Stimulated activated CD8-positive, alpha-beta memory T cell treated with anti-CD3 and anti-CD28 coated beads, Interleukin-2, amount 100 ng/mL, for 48 hours (primary cell): ENCODE measurements at places on chromosomes 2 and 18.

GRCh38 chr2:35204881-35205280 is 1150.7 kb upstream of the CRIM1 start:
- no peak for DNase-seq

GRCh38 chr2:196131384-196131937 is 39.9 kb downstream of the STK17B start:
- peak; percentile 35 for DNase-seq

DNA sequence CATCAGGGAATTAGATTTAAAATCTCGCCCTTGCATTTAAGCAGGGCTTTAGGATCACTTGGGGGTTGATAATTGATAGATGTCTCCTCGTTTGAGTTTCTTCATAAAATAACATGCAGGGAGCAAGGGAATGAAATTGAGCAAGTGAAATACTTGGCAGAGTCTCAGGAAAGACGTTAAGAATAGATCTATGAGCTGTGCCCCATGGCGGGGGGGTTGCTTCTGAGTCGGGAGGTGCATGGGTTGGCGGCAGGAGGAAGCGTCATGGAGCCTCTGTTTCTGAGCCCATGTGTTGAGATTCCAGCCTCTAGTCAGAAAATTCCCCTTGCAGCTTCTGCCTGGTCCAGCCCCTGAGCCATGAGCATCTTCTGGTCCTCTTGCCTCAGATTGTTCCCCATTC is 82.0 kb downstream of the APOB start:
- no peak for DNase-seq

GRCh38 chr2:38033646-38034045 is 42.3 kb downstream of the CYP1B1 start:
- no peak for DNase-seq

DNA sequence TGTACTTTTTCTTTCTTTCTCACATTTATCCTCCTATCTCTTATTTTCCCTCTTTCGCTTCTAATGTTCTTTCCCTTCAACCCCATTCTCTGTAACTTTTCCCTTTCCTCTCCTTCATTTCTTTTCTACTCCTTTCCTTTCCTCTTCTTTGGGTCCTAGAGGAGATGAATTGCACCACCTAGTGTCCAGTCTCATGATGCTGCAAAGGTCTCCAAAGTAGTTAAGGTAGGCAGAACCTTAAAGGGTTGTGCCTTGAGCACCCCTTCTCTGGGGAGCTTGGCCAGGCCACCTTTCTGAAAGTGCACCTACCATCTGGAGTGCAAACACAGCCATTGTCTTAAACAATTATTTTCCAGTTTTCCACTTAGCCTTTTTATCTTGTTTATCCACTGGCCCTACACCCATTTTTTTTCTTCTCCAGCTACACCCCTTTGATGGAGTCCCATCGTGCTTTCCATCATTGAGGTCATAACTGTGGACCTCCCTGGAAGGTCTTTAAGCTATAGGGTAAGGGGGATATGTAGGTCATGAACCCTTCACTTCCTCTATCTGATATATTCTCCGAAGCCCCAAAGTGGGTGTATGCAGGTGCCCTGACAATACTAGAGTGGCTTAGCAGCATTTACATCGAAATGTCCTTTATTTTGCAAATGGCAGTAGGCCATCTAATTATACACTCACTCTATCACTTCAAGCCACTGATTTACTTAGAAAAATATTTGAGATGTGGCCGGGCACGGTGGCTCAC is 155.9 kb downstream of the ESCO1 start:
- DNase-seq = no peak

DNA sequence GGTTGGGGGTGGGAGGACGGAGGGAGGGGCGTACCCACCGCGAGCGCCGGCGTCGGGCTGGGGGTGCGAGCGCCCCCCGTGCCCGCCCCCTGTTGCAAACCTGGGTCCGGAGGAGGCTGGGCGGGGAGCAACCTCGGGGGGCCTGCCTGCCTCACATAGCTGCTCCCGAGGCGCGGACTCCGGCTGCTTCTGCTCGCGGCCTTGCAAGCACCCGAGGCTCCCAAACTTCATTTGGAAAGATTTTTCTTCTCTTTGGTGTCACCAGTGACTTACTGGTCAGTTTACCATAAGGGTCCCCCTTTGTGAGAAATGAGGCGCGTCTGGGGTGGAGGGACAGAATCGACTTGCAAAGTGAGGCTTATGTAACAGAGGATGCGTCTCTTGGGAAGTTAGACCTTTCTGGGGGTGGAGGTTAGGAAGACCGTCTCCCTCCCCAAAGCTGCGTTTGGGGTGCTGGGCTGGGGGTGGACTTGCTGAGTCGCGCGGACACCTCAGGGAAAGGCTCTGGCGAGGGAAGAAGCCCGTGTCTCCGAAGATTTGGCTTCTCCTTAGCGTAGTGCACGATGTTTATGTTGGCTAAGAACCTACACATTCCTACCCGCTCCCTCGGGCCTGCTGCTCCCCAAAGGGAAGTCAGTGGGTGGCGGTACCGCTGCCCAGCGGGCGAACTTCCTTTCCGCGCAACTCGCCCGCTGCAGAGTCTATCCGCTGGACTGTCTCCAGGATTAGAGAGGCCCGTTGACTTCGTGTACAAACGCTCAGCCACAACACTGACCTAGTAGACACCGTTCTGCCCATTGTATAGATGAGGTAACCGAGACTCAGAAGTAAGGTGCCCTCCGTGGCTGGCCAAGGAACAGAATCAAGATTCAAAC is 559 bp downstream of the TMEM37 start:
- no peak for DNase-seq

DNA sequence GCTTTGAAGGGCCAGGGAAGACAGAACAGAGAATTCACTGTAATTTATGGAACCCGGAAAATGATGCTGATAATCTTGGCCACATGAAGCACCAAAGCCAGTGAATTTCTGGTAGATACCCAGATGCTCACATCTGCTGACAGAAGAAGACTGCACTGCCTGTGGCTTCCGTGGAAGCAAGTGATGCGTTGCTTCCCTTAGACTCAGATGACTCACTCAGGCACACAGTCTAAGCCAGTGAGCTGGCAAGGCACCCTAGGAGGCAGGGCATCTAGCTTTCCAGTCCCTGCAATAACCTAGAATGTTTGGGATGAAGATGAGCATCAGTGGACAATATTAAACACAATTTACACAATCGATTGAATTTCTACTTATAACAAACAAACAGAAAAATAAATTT is 284.7 kb downstream of the CMPK2 start:
- DNase-seq = no peak

DNA sequence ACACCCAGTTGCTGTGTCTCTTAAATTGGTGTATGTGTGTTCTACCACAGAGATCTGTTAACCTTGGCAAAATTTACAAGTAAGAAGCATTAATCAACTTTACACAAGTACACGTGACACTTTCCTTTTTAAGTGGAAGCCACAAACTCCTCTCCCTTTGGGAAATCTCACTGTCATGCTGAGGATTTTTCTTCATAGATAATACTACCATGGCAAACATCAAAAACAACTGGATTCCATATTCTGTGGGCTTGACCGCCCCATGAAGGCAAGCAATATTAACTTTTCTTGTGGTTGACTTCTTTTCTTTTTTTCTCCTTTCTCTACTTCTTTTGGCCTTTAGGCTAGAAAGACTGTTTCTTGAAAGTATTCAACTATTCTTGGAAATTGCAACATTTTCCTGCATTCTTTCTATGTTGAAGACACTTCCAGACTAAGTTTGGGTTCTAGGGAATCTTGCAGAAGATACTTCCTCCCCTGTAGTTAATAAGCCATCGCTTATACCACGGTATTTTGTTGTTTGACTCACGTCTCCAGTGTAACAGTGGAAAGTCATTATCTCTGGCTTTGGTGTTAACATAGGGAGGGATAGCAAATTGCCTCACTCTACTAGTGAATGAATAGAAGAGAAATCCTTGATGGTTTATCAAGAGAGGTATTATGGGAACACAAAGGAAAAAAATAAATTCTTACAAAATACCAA is 79.5 kb downstream of the SLC8A1 start:
- DNase-seq = no peak

DNA sequence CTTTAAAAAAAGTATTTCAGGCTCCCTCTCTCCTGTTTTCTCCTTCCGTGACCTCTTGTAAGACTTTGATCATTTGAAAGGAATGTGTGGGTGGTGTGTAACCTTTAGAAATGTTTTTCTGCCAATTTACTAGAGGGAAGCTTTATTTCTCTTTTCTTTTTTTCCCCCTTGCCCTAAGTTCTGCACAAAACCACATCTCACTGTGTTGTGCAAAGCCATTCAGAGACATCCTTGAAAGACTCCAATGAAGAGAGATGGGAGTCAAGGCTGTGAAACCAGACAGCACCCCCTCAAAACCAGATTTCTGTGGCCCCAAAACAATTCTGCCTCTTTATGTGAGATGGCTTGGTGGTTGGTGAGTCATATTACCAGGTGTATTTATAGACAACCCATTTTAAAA is 184.6 kb upstream of the ERBB4 start:
- no peak for DNase-seq

GRCh38 chr2:174686430-174686829 is 77.8 kb downstream of the CHRNA1 start:
- DNase-seq = no peak

DNA sequence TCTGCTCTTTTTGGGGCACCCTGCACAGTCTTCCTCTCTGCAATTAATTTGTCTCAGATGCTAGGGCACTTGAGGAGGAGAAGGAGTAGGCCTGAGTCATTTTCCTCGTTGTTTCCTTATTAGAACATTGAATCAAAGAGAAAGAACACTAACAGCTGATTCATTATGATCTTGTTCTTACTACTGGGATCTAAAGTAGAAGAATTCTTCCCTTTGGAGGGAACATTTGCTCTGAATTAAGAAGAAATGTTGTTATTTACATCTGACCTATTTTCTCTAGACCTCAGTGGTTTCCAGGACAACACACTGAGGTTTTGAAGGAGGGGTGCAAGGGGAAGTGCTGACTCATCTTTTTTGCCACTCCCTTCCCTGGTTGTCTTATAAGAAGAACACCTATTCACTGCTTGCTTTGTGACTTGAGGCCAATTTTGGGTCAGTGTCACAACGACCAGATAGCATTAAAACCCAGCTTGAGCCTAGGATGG is 24.3 kb upstream of the STAT1 start:
- no peak for DNase-seq

DNA sequence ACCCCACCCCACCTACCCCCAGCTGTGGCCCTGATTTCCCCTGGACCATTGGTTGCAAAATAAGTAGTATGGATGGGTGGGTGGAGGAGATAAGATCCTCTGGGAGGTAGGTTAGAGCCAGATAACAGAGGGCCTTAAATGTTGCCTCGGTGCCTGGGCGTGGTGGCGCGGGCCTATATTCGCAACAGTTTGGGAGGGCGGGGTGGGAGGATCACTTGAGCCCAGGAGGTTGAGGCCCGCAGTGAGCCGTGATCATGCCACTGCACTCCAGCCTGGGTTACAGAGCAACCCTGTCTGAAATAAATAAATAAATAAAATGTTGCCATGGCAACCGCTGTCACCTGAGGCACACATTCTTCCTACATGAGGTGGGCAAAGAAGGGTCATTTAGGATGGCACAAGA is 103.3 kb upstream of the GATA6 start:
- DNase-seq = no peak

DNA sequence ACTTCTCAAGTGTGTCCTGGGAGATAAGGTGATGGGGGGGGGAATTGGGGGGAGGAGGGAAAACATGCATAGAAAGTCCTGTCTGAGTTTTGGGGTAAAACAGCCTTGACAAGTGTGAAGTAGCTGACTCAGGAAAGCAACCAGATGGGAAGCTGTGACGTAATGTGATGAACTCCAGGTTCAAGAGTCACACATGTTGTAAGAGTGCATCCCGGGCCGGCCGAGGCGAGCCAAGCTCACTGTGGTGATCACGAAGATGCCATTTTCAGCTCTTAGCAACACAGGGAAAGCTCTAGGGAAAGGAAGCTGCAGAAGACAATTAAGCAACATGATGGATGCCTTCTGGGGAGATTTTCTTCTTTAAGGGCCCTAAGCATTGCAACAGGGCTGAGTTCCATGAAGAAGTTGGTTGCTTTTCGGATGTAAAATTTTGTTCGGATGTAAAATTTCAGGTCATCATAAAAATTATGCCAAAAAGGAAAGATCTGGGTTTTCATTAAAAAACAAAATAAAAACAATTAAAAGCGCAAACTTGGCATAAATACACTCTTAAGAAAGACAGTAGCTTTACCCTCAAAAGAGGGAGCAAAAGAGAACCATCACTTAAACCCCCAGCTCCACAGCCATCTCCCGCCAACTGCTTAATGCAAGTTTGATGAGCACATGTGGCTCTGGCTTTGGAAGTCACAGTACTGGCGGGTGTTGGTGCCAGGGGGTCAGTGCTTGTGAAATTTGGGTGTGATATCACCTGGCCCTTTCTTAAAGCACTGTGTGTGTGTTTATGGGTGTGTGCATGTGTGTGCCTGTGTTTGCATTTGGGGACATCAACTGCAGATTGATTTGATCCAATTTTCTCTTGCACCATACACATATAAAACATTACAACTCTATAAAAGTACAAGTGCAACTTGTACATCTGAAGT is 19.1 kb downstream of the SERTAD2 start:
- DNase-seq = no peak

GRCh38 chr2:121429927-121430520 is 100.7 kb upstream of the RNU4ATAC start:
- no peak for DNase-seq

GRCh38 chr2:65564299-65564698 is 131.9 kb upstream of the SPRED2 start:
- DNase-seq = no peak

DNA sequence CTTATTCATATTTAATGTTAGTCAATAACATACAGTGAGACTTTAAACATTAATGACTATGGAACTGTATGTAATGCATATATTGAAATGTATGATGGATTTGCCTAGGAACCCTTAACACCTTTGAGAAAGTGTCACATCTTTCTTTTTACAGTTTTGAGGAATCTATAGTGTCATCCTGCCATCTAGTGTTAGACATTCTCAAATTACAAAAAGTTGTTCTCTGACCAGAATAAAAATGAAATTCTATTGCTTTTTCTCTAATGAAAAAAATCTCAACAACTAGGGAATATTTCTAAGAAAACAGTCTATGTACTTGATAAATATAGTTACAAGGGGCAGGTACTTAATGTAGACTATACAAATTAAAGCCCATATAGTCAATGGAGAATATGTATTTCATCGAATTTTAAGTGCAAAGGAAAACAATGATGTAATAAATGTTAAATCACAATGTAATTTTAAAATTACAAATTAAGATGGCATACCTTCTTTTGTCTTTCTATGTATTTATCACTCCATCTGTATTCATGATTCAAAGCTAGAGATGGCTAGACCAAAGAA is 5.1 kb upstream of the CALCRL start:
- DNase-seq = no peak

GRCh38 chr2:1675633-1676032 is 68.7 kb downstream of the PXDN start:
- no peak for DNase-seq

GRCh38 chr2:35973132-35973736 is 382.3 kb upstream of the CRIM1 start:
- no peak for DNase-seq
